ENCODE measurements at places on chromosomes 12 and 14.
A peak's percentile ranks its signal among the peaks of the same experiment; 100 is the strongest.

DNA sequence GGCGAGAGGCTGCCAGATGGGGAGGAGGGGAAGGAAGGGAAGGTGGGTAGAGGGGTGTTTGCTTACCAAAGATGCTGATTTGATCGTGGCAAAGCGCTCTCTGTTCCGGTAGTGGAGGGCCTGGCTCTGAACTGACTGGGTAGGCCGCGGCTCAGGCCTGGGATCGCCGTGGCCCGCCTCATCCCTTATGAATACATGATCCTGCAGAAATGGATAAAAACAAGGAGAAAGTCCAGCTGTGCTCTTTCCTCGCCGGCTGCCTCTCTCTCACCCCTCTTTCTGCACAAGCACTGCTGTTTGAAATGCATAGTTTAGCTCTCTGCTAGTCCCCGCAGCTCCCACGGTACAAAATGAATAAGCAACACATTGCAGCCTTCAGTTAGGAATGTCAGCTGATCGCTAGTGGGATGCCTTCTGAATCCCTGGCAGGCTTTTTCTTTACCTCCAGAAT, 53.8 kb downstream of the PEBP1 start:
- DNase-seq: no peak

DNA sequence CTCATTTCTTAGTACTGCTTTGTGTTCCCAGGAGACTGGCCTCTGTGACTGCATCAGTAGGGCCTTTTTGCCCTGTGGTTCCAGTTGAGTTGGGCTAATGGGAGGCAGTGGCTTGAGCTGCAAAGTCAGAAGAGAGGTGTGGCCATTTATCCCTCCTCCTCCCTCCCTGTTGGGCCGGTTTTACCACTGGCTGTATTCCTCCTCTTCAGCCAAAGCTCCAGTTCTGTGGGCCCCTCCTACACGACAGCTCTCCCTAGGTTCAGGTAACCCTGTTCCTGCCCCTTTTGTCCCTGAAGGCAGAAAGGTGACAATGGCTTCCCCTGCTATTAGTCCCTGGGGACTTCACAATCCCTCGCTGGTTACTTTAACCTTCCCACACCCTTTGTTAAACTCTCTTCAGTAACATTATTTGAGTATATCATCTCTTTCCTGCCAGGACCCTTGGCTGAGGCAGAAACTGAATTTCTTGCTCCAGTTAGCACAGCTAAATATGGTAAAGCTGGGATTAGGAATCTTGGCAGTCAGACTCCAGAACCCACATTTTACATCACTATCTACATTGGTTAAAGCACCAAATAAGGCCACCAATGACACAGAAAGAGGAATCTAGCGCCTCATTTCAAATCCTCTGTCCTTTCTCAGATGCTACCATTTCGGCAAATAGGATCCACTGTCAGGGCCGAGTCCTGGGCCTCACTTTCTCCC, 121.9 kb upstream of the SLC35F4 start:
- DNase-seq: no peak

DNA sequence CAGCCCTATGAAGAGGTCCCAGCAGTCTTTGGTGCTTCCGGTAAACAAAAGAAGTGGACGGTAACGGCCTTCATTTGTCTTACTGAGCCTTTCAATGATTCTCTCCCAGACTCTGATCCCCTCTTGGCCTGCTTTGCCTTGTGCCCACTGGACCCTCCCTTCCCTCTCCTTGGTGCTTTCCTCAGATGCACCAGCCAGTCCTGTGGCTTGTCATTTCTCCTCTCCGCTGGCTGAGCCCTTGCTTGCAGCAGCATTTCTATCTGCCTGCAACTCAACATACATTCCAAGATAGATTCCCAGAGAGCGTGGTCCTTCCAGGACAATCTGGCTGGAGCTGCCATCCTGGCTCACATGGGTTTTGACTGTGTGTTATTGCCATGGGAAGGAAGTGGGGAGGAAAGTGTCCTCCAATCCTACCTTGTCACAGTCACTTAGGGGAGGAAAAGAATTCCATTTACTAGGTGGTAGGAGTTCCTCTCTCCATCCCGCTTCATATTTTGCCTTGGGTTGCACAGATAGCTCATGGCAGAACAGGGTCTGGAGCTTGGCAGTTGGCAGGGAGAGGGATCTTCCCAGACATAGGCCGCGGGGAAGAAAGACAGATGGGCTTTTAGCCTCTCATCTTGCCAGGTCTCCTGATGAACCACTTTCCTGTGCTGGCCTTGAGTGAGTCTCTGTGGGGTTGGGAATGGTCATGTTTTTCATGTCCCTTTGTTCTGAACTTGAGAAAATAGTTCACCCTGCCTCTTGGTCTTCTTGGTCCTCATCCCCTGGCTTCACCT, 92.8 kb upstream of the KCNA1 start:
- no peak for DNase-seq

GRCh38 chr12:18969512-18969911, 160.0 kb upstream of the PLEKHA5 start:
- no peak for DNase-seq

- DNase-seq: peak; percentile 92
Observed at GRCh38 chr12:100266585-100266834, 369 bp downstream of the DEPDC4 start.

GRCh38 chr12:87201598-87201997, 827.6 kb downstream of the C12orf50 start:
- DNase-seq: no peak

DNA sequence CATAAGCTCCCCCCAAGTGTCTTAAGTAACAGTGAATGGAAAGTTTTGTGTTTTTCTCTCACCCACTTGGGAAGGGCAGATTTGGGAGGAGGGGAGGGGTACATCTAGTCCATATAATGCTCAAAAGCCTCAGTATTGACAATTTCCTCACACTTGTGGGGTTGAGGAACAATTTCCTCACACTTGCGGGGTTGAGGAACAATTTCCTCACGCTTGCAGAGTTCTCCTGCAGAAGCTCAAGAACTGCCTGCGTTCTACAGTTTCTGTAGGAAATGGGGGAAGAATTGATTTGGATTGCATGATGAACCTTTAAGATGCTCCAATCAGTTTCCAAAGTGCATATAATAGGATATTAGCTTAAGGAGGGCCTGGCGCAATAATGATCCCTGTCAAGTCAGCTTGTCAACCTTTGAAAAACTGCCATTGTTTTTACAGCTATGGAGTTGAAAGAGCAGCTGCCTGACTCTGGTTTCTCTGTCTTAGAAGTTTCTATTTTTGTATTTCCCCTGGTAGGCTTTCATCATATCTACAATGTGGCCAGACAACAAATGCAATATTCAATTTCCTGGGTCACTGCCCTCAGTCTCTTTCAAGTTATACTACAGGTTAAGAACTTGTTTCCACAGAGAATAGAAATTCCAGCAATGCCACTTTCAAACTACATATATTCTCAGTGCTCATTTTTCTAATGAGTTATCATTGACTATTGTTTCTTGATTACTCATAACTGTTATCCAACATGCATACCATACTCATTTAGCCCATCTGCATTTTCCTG, 66.5 kb downstream of the PLEKHG7 start:
- DNase-seq: no peak

GRCh38 chr14:104177411-104177810, 39.0 kb downstream of the KIF26A start:
- DNase-seq: no peak

DNA sequence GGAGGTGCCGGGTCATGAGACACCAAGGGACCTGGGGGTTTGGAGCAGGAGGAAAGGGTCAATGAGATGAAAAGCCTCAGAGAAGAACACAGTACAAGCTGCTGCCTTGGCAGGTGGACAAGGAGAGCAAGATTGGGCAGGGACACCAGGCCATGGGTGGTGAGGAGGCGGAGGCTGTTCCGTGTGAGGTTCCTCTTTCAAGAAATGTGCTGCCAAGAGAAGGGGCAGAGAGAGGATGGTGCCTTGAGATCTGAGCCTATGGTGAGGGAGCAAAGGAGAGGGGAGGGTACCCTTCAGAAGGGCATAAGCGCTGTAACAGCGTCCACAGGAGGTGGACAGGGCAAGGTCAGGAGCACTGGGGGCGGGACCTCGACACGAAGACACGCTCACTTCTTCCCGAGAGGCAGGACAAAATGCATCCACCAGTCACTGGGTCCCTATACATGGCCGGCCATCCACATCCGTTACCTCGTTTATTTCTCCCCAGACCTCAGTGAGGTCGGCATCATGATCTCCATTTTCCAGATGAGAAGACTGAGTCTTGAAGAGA, 100.2 kb downstream of the B4GALNT3 start:
- DNase-seq: no peak

DNA sequence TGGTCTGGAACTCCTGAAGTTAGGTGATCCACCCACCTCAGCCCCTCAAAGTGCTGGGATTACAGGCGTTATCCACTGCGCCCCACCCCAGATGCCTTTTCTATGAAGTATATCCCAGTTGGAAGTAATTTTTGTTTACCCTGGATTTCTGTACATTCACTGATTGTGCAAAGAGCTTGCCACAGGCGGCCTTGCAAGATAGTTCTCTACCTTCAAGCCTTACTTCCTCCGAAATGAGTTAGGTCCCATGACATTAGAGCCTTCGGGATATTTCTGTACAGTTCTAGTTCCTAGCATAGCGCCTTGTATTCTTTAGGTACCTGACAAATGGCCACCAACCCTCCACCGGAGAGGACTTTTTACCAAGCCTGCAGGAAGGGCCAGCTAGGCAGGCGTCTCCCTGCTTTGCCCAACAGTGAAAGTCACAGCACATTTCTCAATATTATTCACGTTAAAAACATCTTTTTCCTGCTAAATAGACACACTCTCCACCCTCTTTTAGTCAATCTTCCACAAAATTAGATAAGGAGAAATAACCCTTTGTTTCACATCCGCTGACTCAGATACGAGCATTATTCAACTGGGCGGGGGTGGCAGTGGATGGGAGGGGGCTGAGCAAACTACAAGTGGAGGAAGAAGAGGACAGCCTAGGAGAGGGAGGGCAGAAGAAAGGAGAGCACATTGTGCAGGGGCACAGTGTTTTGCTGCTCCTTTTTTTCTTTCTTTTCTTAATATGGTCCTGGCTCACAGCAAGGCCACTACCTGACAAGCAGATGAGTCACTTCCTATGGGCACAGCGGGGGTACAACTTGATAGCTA, 40.0 kb upstream of the CAPRIN2 start:
- DNase-seq: no peak

DNA sequence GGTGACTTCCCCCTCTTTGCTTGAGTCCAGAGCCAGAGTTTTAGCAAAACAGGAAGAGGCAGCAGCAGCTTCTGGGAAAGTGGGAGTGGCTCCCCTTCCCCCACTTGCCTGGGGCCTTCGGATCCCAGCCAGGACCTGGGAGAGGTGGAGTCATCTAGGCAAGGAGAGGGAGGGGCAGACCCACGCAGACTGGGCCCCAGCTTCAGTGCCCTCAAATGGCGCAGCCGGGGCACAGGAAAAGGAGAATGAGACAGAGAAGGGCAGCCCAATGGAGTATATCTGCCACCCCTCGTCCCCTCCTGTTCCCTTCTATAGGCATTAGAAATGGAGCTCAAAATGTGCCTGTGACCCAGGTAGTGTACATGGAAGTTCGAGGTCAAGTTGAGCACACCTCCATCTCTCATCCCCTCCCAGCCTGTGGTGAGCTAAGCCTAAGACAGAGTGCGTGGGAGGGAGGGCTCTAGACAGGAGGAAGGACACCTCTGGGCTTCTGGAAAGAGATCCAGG, 9.3 kb upstream of the HDAC7 start:
- no peak for DNase-seq

GRCh38 chr14:60275932-60276331, 26.9 kb downstream of the PPM1A start:
- DNase-seq: no peak

- DNase-seq: no peak
Observed at GRCh38 chr12:64545081-64545382, 65.3 kb upstream of the RASSF3 start.

DNA sequence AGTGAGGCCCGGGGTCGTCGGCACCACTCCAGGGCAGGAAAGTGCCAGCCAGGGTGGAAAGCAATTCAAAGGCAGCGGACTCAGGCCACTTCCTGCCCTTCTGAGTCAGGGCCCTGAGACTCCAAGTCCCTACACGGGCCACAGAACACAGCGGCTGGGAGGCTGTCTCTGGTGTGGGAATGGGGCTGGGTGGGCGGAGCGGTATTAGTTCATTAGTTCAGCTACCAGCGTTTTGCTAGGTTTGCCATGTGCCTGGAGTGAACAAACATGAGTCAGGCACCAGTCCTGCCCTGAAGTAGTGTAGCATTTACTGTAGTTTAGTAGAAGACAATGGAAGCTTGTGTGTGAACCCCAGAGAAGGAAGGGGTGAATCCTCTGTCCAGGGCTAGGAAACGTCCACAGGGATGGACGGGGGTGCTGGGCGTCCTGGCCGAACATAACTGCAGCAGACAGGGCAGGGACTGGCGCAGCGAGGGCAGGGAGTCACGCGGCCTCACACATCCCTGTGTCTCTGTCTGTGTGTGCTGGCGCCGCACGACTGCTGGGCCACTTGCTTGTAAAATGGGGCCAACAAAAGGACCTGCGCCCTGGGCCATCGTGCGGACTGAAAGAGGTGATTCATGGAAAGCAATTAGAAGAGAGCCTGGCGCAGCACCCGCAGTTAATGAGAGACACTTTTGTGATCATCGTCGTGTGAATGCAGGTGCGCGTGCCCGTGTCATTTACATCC, 186.4 kb upstream of the PRMT8 start:
- no peak for DNase-seq

DNA sequence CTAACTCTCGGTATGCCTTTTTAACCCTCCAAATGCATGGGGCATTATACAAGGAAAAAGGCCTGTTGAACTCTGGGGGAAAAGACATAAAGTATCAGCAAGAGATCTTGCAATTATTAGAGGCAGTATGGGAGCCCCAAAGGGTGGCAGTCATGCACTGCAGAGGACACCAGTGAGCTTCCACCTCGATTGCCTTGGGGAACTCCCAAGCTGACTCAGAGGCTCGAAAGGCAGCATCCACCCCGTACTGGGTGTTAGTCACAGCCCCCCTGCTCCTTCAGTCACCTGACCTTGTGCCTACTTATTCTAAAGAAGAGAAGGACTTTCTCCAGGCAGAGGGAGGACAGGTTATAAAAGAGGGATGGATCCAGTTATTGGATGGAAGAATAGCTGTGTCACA, 781.4 kb upstream of the TMEM132C start:
- no peak for DNase-seq

All from activated CD8-positive, alpha-beta memory T cell treated with anti-CD3 and anti-CD28 coated beads, Interleukin-2, amount 50 U/mL, for 4 hours (primary cell).